Activated T-cell treated with anti-CD3 and anti-CD28 coated beads, Interleukin-2, amount 50 U/mL, for 48 hours (primary cell): ENCODE measurements at places on chromosomes 13 and 19.
A peak's percentile ranks its signal among the peaks of the same experiment; 100 is the strongest.

DNA sequence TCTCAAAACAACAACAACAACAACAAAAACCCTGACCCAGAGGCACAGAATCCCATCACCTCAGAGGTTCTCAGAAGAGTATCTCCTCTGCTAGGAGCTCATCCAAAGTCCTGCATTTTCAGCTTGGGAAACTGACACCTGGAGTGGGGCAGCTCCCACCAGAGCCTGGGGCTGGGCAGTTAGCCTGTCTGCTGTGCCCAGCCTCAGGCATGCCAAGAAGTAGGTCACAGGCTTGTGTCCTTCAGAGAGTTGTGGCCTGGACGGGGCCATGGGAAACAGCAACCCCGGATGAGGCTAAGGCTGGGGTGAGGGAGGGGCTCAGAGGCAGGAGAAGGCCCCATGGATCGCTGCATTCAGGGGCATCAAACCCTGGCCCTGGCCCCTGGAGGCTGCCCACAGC, 2.1 kb downstream of the NDUFS7 start:
- DNase-seq: no peak

- DNase-seq: no peak
Observed at GRCh38 chr13:73754241-73754640, 380.0 kb downstream of the KLF12 start.

GRCh38 chr13:101942038-101942437, 459.8 kb downstream of the FGF14 start:
- no peak for DNase-seq

DNA sequence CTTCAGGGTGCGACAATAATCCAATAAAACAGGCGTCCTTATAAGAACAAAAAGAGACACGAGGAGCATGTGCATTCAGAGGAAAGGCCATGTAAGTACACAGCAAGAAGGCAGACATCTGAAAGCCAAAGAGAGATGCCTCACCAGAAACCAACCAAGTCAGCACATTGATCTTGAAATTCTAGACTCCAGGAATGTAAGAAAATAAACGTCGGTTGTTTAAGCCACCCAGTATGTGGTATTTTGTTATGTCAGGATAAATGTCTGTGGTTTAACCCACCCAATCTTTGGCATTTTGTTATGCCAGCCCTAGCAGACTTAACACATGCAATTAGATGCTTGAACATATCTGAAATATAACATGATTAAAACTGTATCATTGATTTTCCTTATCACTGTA, 452.0 kb downstream of the SLITRK6 start:
- DNase-seq: no peak

DNA sequence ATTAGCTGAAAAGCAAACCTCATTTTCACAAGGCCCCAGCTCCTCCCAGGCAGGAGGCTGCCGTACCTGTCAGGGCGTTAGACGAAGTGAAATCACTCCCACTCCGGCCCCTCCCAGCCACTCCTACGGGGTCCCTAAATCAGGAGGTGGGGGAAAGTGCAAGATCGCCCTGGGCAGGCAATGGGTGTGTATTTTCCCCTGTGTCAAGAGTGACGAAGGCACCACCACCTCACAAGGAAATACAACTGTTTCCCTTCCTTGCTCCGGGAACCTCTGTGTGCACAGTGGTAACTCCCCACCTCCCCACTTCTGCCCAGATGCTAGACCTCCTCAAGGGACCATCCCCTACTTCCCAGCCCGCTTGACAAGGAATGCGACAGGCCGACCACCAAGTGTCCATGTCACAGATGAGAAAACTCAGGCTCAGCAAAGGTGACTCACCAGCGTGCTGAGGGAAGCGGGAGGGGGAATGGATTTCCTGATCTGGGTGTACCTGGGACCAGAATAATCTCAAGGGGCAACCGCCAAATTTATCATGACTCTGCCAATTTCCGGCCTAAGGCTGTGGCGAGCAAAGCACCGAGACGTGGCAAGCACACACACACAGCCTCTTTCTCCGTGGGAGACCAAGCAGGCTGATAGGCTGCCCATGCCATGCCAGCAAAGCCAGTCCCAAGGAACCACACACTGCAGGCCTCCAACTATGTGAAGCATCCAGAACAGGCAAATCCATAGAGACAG, 7.3 kb downstream of the PPP6R1 start:
- peak; percentile 71 for DNase-seq

DNA sequence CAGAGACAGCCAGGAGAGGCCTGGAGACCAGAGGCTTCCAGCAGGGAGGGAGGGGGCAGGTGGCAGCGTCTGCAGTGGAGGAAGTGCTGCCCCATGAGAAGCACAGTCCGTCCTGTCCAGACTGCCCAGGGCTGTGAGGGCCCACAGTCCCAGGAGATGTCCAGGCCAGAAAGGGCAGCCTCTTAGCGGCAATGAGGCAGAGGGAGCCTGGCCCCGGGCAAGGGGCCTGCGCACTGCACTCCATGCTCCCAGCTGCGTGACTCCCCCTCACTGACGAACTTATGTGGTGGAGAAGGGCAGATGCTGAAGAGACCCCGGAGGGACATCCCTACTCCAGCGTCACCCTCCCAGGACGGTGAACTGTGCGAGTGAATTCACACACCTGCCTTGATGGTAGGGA, 115.3 kb downstream of the SOX1 start:
- DNase-seq: no peak

DNA sequence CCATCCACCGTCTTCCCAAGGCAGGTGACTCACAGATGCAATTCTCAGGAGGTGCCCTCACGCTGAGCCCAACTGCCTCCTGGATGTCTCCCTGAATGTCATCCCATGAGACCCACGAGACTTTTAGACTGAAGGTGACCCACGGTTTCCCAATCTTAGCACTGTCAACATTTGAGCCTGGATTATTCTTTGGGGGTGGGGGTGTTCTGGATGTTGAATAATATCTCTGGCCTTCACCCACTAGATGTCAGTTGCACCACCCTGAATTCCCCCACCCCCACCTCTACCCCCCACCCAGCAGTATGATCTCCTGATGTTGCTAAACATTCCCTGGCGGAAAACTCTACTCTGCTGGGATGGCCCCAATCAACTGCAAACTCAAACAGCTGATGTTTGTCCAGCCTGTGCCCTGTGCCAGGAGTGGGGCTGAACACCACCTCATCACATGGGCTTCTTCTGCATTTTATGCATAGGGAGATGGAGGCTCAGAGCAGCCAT, 2.2 kb upstream of the CYP4F22 start:
- DNase-seq: no peak

DNA sequence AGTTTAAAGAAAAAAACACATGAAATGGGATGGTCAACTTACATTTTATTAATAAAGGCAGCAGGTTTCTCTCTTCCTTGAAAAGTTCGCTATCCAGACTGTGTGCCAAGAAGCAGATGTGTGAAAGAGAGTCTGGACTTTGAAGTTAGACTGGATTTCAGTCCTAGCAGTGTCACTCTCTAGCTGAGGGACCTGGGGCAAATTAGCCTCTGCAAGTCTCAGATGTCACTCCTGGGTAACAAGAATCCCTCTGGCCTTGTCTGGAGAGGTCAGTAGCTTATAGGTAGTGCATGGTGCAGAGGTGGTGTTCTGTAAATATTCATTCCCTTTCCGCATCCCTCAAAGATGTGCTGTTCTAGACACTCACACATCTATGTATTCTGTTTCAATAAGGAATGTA, 187.6 kb upstream of the RNF113B start:
- DNase-seq: no peak

- no peak for DNase-seq
Observed at GRCh38 chr13:40798380-40798779, 9.0 kb downstream of the SLC25A15 start.

DNA sequence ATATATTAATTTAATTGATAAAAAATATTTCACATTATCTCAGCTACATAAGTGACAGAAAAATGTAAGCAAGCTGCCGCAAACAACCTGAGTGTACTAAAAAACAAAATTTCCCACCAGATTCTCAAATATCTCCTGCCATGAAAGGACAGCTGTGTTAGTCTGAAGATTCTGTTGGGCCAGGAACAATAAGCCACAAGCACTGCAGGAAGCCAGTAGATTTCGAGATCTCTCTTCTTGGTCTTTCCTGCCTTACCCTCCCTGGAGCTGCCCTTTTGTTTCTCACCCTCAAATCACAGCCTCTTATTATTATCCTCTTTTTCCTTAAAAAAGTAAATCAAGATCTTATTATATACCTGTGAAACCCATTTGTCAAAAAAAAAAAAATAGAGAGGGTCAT, 165.6 kb downstream of the EFNB2 start:
- no peak for DNase-seq

DNA sequence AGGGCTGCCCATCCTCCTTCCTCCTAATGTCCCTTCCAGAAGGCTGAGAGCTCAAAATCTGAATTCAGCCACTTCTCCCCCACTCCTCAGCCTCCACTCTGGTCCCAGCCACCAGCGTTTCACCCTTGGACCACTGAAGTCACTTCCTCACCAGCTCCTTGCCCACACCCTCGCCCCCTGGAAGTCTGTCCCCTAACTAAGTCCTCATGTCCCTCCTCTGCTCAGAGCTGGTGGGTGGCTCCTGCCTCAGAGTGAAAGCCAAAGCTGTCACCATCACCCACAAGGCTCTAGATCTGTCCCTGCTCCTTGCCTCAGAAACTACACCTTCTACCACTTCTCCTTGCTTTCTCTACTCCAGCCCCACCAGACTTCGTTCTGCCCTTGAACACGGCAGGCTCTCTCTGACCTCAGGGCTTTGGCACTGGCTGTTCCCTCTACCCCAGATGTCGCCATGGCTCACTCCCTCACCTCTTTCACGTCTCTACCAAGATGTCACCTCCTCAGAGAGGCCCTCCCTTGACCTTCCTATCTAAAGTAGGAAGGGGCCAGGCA, 1.7 kb downstream of the ERCC1 start:
- no peak for DNase-seq

DNA sequence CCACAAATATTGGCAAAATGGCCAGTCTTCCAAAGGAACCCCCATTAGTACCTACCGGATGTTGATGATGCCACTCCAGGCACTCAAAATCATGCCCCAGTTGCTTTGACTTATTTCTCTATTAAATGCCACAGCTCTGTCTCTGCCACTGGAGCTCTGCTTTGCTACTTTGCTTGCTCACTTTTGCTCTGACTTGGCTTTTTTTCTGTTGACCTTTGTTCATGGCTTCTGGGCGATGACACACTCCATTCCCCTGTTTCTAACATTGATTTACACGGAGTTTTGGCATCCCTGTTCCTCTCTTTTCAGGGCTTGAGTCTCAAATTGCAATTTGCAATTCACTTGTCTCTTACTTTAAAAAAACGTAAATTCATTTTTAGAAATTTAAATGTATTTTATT, 217.1 kb upstream of the SPRY2 start:
- no peak for DNase-seq

DNA sequence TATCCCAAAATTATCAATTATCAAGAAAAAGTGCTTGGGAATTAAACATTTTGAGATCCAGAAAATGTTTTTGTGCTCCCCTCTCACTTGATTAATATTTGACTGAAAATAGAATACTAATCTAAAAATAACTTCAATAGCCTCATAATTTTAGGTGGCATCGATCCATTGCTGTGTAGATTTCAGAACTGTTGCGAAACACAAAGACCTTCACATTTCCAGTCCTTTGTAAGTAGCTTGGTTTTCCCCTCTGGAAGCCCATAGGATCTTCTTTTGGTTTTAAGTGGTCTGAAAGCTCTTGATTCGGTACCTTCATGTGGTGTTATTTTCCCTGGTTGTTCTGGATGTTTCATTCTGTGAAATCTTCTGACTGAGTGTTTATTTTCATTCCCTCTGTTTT, 176.5 kb downstream of the NUFIP1 start:
- DNase-seq: no peak

GRCh38 chr13:50651922-50652321, 191.6 kb downstream of the DLEU7 start:
- DNase-seq: no peak

DNA sequence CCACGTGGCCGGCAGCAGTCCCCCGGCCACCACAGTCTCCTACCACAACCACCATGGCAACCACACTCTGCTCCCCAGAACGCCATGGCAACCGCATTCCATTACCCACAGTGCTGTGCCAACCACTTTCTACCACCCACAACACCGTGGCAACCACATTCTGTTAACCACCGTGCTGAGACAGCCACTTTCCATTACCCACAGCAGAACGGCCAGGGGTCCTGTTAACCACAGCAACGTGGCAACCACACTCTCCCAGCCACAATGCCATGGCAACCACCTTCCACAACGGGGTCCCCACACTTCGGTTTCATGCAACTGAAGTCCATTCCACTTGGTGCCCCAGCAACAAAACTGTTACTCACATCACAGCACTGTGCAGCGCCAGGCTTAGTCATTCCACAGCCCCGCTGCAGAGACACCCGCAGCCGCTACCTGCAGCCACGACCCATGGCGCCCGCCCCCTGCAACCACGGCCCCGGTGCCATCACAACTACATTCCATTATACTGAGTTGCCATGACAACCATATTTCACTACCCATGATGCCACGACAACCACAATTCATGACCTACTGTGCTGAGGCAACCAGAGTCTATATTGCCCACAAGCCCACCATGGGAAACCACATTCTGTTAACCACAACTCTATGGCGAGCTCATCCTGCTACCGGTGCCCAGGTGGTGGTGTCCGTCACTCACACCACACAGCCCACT, 10.0 kb downstream of the DPF1 start:
- peak; percentile 86 for DNase-seq

- DNase-seq: no peak
Observed at GRCh38 chr13:93226623-93227279, at the start of gene GPC6. Gene GPC6, plus strand, starts transcription at chr13:93226807.

DNA sequence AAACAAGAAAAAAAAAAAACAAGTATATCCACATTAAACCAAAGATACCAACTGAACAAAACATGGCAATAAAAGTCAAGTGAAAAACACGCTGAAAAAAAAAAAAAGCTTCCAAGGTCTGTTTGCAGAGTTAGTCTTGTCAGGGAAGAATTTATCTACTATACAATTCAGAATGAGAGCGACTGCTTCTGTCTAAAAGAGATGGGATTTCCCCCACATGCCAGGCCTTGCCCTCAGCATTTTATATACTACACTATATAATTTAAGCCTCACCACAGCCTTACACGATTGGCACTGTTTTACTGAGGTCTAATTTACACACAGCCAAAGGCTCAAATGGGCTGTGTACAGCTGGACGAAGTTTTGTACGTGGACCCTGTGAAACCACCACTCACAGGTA, 67.3 kb downstream of the FOXO1 start:
- no peak for DNase-seq

GRCh38 chr13:75492389-75492788, 10.4 kb upstream of the TBC1D4 start:
- DNase-seq: no peak

GRCh38 chr19:3516675-3517207, 10.6 kb downstream of the FZR1 start:
- DNase-seq: no peak

- DNase-seq: peak; percentile 63
Observed at GRCh38 chr19:4597975-4598671, 38.6 kb upstream of the SEMA6B start.

GRCh38 chr19:27734496-27735220, 1478.3 kb downstream of the UQCRFS1 start:
- no peak for DNase-seq
